Astrocyte of the hippocampus (primary cell): ENCODE measurements at places on chromosomes 7 and 10.

DNA sequence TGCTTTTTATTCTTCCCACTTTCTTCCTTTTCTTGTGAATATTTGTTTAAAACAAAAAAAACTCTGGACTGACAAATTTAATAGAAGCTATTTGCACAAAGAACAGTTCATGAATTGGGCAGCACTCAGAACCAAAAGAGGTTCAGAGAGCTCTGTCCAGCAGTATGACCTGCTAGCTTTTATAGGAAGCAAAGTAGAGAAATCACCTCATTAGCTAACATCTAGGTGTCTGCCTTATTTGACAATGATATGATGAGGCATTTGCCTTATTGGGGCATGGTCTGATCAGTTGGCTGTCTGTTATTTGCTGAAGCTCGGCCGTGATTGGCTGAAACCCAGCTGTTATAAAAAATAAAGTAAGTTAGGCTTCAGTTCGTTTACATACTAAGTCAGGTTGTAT, 819 bp upstream of the TRIM4 start:
- peak; percentile 13 for DNase-seq

GRCh38 chr10:116597543-116597942, 6.8 kb downstream of the PNLIPRP1 start:
- DNase-seq, result no peak

- peak; percentile 24 for DNase-seq
Measured at GRCh38 chr10:96501985-96502384, 11.7 kb downstream of the TLL2 start.

DNA sequence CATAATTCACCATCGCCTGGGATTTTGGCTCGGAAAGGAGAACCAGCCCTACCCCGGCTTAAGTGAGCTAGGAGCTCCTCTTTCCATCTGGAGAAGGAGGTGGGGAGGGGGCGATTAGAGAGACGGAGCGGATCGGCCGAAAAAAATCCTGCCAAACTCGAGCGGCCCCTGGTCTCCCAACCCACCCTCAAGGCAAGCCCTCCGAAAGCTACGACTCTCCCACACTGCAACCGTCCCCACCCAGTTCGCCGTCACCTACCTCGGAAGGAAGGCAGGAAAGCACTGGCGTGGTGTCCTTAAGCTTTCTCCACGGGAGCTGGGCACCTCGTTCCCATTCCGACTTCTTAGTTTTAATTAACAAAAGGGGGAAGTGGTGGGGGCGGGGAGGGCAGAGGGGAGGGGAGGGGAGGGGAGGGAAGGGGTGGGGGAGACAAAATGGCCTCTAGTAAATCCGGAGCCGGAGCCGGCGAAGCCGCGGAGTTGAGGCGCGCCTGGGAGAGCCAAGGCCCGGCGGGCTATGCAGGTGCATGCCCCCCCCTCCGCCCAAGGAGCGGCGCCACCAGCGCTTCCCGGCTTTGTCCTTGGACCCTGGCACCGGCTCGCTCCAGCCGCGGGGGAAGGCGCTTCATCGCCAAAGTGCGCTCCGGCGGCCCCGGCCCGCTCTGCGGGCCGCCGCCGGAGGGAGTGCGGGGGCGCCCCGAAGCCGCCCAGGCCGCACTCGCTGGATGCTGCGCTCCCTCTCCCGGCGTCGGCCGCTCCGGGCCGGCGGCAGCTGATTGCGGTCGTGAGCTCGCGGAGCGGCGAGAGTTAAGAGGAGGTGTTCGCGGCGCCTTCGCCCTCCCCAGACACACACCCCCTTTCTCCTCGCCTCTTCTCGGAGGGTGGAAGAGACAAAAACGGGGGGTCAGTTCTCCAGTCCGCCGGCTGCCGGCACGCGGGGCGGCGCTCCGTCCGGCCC, at the start of gene LRRC4:
Gene LRRC4 (minus strand): TSS at position 784 of the 958 bp plus-strand sequence. CDS start 797 bp downstream, outside the sequence.
- peak; percentile 79 for DNase-seq

DNA sequence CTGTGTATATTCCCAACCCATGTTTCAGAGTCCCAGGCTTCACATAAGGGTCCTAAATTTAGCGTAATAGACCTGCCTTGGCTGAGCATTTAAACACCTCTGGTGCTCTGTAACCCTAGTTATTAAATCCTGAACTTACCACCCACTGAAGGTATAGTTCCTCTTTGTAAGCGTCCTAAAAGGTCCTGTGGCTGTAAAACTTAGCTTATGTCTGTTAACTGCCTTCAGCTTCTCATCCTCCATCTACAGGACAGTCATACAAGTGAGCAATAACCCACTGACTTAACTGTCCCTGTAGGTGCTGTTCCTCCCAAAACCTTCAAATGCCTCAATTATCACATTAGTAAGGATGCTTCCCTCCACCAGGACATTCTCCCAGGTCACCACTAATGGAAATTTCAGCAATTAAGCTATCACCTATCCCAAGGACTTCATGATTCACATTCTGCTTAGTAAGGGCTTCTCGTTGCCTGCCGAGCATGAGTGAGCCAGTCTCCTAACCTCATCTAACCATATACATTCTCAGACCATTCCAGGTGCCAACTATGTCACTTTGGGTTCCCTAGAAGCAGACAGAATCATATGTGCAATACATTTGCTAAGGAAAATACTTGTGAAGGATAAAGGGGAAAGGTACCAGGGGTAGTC, 55.8 kb downstream of the CASD1 start:
- no peak for DNase-seq

GRCh38 chr7:95549818-95550529, 46.3 kb downstream of the PDK4 start:
- peak; percentile 85 for DNase-seq
